ENCODE measurements at places on chromosomes 11 and 22.

- DNase-seq: no peak
Measured at GRCh38 chr11:497565-498296, 9.3 kb downstream of the RNH1 start.

GRCh38 chr22:36185828-36186624, 15.6 kb downstream of the APOL4 start:
- no peak for DNase-seq

GRCh38 chr11:11449327-11449726, 96.3 kb upstream of the CSNK2A3 start:
- no peak for DNase-seq

GRCh38 chr22:39545386-39546365, 13.1 kb upstream of the RPS19BP1 start:
- DNase-seq: peak; percentile 68

DNA sequence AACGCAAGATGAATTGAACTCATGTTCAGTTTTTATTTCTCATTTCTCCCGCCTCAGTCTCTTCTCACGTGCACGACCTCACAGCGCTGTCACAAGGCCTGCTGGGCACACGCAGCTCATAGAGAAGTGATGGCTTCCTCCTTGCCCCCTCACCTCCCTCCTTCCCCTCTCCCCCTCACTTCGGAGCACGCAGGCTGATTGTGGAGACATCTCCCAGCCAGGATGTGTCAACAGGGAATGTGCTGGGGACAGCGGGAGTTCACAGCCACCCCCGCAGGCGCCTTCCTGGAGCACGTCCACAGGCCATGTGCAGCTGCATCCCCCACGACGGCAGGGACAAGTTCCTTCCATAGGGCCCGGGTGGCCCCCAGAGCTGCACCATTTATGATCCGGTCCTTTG, 29.1 kb upstream of the KRTAP5-6 start:
- DNase-seq: no peak

GRCh38 chr11:67351275-67352005, 1.9 kb downstream of the POLD4 start:
- DNase-seq: peak; percentile 38

DNA sequence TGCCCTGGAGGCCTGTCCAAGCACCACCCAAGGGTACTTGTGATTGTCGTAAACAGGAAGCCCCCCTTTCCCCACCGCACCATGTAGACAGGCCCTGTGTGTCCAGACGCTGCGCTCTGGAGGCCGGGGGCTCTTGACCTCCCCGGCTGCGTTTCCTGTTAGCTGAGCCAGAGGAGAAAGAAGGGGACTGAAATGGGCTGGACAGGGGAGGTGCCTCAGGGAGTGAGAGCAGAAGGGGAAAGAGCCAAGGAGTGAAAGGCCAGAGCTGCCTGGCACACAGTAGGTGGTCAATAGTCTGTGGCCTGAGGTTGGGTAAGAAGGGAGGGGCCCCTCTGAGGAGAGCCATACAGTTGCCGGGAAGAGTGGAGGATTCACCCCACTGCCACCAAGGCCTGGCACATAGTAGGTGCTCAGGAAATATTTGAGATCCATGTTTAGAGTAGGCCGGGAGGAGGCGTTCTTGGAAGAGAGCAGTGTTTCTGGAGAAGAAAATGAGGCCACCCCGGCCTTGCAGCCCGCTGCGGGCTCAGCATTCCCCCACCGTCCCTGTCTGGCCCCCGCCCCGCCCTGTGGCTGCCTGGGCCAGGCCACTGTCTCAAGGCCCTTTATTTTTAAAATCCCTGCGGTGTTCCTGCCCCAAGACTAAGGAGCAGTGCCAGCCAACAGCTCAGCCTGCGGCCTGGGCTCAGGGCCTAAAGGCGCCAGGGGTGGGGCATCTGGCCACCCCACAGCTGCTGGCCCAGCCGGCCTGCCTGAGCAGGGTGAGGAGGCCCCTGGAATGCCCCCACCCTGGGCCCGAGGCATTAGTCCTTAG, 13.6 kb upstream of the CDC42EP1 start:
- no peak for DNase-seq

GRCh38 chr11:115931548-115932083, 427.4 kb upstream of the CADM1 start:
- no peak for DNase-seq

GRCh38 chr11:20250644-20251247, 90.5 kb upstream of the DBX1 start:
- DNase-seq: no peak

- no peak for DNase-seq
Measured at GRCh38 chr11:61814958-61815789, 1.6 kb downstream of the FADS1 start.

- no peak for DNase-seq
Measured at GRCh38 chr22:41264408-41264941, 21.5 kb downstream of the RANGAP1 start.

DNA sequence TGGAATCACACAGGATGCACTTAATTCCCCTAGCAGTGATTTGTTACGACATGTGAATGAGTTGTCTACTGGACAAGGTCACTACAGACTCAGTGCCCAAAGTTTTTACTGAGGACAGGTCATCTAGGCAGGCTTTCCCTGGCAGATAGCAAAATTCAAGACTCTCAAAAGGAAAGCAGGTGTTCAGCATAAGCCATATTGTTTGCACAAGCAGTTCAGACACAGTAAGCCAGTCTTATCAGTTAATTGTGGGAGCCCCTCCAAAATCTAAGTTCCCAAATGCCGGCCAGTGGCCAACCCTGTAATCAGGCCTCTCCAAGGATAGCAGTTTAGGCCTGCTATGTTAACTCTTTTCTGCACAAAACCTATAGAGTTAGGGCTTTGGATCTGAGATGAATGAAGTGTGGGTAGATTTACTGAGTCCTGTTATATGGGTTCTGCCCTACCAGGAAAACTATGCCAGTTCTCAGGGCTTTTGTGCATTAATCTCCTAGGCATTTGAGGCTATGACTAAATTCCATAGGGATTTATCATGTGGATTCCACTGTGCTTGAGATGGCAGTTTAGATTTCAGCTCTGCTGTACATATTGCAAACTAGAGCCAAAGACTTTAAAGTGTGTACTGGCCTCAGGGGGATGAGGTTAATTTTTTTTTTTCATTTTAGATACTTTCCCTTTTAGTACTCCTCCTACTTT, 4.8 kb upstream of the ARHGEF12 start:
- DNase-seq: no peak

GRCh38 chr11:62921573-62922188, 518 bp upstream of the CHRM1 start:
- no peak for DNase-seq

GRCh38 chr22:43570531-43571165, 158.8 kb downstream of the MPPED1 start:
- no peak for DNase-seq

GRCh38 chr11:134228625-134229024, 4.2 kb downstream of the VPS26B start:
- DNase-seq: no peak

DNA sequence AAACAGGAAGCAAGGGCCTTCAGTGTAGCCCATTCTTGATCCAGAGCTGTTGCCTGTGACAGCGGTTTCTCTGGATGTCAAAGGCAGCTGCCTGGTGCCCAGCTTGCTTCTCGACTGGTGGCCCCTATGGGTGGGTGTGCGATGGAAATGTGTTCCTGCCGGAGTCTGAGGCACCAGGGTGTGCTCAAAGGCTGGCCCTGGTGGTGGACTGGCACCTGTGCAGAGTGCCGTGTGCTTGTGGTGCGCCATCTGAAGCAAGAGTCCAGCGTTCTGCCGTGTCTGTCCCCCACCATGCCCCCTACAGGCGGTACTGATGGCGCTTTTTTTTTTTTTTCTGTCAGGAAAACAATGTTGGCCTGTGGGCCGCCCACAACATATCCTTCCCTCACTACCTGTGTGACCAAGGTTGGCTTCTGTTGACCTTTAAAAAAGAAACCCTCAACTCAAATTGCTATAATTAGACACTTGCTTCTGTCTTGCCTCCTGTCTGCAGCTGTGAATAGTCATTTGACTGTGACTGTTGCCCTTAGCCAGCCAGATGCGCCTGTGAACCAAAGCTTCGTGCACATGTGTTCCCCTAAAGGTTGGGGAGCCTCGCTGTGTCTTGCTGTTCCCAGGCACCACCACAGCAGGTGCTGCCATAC, 4.7 kb upstream of the RANBP1 start:
- no peak for DNase-seq

DNA sequence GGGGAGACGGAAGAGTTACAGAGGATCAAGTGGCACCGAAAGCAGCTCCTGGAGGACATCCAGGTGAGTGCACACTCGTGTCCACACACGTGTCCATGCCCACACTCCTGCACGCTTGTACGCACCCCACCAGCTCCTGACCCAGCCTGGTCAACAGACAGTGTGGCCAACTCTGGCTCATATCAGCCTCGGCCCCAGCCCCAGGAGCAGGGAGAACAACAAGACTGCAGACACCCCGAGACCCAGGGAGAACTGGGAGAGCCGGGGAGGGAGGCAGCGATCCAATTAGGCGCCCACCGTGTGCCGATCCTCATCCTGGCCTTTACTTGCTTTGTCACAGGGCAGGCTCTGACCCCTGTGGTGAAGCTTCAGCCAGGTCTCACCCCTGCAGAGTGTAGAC, 10.3 kb downstream of the CYTH4 start:
- no peak for DNase-seq

GRCh38 chr11:21931436-21932101, 261.3 kb upstream of the ANO5 start:
- no peak for DNase-seq

GRCh38 chr22:37824674-37825641, 1.8 kb downstream of the GALR3 start:
- no peak for DNase-seq

GRCh38 chr11:15871904-15872626, 484.3 kb downstream of the SOX6 start:
- DNase-seq: no peak

DNA sequence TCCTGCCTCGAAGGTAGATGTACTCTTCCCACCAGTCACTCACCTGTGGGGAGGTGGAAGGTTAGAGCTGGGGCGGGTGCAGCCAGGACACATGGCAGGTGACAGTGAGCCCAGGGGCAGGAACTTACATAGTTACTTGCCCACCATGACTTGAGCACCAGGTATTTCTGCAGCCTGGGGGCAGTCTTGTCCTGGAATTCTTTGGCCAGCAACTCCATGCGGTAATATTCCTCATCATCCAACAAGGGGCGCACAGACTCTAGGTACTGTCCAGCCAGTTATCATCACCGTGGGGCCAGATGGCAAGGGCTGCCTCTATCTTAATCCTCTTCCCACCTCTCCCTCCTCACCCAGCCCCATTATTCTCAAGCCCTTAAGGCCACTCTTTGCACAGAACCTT, 2.2 kb downstream of the CPT1B start:
- no peak for DNase-seq

GRCh38 chr11:27392278-27393114, 29.5 kb upstream of the CCDC34 start:
- DNase-seq: no peak

GRCh38 chr11:130512662-130513061, 64.2 kb downstream of the ADAMTS15 start:
- no peak for DNase-seq

DNA sequence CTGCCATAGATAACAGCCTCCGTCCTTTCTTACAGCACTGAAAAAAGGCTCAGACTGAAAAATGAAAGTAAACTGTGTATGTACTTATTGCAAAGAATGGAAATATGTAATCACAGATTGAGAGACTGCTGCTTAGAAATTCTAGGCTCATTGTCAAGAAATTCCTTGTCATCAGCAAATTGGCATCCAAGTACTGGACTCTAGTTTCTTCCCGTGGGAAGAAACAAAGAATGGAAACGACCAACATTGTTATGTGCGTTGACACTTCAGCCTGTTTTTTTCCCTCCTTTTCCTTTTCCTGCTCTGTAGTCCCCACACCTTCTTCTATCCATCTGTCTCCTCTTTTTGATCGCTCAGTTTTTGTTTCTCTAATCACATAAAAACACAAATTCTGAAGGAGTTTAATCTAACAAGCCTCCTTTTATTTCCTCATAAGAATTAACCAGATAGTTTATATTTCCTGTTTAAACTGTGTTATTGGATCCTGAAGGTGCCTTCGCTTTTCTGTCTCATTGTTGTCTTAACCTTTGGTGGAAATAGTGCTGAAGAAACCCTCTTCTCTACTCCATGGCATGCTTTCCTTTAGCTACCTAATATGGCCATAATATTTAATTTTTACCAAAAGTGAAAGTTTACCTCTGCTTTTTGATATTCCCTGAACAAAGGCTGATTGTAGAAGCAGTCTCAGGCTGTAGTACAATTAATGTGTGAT, 20.0 kb upstream of the CASP12 start:
- DNase-seq: no peak

- no peak for DNase-seq
Measured at GRCh38 chr11:74033046-74033445, 24.2 kb upstream of the UCP3 start.

GRCh38 chr11:88596786-88597185, 259.2 kb upstream of the CTSC start:
- no peak for DNase-seq

DNA sequence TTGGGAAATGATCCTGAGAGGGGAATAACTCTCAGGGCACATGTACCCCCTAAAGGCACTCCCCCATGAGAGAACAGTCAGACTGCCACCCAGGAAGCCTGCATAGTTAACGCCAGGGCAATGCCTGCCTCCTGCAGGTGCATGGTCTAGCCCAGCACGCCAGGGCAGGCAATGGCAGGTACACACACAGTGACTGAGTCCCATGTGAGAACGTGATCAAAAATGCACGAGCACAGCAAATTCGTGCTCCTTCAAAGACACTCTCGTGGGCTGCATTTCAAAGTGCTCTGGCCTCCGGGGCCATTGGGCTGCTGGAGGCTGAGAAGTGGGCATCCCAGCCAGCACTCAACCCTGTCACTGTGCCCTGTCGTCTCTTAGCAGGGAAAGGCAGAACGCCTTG, 79.7 kb downstream of the SHANK2 start:
- no peak for DNase-seq

DNA sequence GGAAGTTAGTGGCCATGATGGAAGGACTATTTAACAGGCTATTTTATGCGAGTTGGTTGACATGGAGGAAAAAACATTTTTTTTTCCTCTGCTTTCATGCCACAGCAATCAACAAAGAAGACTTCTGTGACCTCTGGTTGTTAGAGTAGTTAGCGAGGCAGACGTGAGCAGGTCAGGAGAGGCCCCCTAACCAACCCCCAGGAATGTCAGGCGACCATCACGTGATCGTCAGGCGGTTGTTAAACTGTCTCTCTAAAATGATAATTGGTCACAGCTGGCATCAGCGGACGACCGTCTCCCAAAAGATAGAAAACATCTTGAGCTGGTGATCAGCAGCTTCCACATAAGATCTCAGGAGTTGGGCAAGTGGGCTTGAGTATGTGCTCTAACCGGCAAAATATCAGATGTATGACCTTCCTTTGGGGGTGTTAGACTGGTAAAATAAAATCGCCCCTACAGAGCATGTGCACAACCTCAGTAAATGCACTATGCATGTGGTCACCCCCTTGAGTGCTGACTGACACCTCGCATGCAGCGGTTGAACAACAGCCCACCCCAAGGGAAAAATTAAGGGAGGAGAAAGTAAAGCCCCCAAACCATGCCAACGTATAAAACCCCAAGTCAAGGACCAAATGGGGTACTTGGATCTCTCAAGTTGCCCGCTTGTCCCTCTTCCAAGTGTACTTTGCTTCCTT, 20.9 kb upstream of the NARS2 start:
- no peak for DNase-seq

Measured in stimulated activated CD8-positive, alpha-beta memory T cell treated with anti-CD3 and anti-CD28 coated beads, Interleukin-7, amount 100 ng/mL, for 1 hour (primary cell).